Substantia nigra (tissue), 51 donors: ENCODE measurements at places on chromosomes 13 and 19.

DNA sequence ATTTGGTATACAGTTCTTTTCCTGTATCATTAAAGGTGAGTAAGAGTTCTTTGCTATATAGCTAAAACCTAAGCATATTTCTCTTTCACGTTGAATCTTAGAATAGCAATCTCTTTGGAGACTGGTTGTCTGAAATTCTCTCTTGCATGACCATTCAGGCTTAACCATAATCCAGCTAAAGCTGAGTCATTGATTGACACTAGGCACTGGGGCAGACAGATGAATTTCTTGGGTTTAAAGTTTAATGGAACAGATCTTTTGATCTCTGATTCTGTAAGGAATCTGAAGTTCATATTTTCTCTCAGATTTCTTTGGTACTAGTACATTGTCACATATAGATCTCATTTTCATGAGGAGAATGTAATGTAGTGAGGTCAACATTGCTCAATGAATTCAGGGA, 397.3 kb upstream of the MIR17HG start:
- no peak for DNase-seq

DNA sequence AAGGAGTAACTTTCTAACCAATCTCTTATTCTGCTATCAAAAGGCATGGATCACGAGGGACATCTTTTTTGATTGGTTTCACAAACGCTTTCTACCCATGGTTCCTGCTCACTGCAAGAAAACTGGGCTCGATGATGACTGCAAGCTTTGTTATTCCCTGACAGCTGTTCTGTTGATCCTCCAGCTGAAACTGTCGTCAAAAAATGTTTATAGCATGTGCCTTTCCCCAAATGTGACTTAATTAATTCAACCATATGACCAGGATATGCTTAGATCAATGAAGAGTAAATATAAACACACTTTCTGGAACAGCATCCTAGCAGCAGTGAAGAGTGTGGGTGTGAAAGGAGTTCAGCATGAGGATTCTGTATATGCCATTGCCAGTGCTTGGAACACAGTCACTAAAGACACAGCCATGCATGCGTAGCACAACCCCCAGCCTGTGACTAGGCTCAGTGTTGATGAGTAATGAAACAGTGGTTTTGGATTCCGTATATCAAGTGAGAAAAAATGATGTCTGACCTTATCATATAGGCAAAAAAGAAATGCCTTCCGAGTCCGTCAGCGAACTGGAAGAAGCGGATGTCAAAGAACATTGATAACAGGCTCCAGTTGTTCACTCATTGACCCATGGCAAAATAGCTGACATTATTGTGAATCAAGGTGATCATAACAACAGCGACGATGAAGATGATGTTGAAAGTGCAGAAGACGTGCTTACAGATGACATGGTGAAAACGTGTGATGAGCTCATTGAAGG, 347.4 kb downstream of the FGF9 start:
- no peak for DNase-seq

DNA sequence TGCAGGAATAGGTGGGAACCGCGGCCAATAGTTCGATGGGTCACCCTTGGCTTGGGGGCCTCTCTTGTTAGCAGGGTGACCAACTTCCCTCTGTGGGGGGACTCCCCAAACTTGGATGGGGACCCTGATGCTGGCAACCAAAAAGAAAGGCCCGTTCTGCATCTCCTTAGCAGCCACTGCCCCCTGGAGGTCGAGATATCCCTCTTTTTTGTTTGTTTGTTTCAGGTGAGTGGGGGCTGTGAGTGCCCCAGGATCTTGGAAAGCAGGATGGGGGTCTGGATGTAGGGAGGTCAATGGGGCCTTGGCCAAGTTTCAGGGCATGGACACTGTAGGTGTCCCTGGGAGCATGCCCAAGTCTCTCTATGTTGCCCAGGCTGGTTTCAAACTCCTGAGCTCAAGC, 7.7 kb upstream of the CRTC1 start:
- DNase-seq: no peak

DNA sequence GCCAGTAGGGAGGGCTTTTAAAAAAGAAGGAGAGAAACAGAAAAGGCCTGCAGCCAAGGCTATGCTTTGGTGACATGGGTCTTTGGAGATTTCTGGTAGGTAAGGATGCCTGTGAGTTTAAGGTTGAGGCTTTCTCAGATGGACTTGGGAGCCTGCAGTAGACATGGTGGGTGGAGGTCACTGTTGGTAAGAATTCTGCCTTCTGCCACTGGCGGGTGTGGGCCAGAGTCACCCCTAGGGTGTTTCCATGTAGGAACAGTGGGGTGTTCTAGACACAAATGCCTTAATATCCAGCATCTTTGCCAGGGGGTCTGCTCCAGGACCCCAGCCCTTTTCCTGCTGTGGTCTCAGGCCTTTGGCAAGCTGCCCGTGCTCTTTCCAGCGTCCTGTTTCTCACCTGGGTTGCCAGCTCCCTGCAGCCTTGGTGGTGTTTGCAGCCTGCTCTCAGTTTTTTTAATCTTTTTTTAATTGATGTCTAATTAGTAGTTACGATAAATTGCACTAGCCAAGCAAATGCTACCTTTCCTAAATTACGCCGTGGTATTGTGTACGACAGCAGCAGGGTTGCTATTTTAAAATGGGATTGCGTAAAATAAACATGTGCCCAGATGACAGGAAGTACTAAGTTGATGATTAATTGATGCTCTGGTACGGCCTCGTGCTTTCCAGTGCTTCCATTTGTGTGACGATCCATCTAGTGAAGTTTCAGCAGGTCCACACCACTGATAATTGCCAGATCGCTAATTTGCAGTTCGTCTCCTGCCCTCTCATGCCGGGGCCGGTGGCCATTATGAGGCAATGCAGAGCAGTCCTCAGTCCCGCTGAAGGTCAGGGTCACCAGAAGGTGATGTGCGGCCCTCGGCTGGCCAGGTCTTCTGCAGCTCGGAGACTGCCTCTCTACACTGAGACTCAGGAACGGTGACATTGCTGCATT, 35.3 kb upstream of the NPAS1 start:
- DNase-seq: no peak

- DNase-seq: no peak
Measured at GRCh38 chr19:34734537-34735103, 577 bp downstream of the ZNF181 start.

GRCh38 chr13:36526897-36527296, 94.6 kb downstream of the CCNA1 start:
- no peak for DNase-seq

GRCh38 chr13:94196413-94196812, 283.1 kb downstream of the DCT start:
- DNase-seq: no peak

DNA sequence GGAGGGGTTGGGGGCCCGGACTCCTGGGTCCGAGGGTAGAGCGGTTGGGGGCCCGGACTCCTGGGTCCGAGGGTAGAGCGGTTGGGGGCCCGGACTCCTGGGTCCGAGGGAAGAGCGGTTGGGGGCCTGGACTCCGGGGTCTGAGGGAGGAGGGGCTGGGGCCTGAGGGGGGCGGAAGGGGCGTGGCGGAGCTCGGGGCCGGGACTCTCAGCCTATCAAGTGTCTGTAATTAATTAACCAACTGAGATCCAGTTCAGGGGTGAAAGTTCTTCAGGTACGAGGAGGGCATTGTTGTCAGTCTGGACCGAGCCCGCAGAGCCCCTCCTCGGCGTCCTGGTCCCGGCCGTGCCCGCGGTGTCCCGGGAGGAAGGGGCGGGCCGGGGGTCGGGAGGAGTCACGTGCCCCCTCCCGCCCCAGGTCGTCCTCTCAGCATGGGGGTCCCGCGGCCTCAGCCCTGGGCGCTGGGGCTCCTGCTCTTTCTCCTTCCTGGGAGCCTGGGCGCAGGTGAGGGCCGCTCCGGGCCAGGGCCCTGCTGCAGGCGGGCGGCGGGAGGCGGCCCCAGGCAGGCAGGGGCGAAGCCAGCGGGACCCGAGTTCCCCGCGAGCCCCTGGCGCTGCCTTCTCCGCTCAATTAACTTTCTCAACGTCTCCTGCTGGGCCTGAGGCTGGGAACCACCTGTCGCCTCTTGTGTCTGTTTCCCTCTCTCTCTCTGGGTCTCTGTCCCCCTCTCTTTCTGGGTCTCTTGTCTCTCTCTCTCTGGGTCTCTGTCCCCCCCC, 697 bp downstream of the FCGRT start:
- no peak for DNase-seq

DNA sequence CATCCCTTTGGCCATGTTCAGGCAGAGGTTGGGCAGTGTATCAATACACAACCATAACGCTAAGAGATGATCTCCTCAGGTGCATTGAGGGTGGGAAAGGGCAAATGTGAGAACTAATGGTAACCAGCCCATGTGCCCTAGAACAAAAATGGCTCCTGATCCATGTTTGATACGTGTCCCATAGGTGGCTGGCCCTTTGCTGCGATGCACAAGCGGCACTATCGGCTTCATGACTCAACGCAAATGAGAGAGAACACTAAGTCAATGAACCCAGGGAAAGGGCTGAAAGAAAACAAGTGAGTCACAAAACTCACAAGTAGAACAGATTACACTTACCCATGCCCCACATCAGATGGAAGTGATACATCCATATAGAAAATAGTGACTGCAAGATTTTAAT, 201.7 kb downstream of the ABCC4 start:
- no peak for DNase-seq

DNA sequence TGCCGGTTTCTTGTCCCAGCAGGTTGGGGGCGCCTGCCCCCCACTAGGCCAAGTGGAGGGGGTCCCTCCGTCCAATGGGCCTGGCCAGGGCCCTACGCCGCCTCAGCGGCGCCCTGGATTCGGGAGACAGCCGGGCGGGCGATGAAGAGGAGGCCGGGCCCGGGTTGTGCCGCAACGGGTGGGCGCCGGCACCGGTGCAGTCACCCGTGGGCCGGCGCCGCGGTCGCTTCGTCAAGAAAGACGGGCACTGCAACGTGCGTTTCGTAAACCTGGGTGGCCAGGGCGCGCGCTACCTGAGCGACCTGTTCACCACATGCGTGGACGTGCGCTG, 6.2 kb downstream of the KCNJ14 start:
- no peak for DNase-seq

DNA sequence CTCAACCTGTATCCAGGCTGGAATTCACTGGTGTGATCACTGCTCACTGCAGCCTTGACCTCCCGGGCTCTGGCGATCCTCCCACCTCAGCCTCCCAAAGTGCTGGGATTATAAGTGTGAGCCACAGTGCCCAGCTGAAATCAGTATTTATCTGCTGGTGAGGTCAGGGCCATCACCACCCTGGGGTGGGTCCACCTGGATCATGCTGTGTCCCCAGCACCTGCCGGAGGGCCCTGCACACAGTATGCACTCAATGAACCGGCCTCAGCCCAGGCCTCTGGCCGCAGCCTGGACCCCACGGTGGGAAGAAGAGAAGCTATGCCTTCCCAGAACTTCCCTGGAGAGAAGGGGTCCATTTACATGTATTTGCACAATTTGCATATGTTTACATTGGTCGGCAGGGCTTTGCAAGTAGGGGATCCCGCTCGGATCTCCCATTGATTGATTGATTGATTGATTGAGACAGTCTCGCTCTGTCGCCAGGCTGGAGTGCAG, 2.6 kb upstream of the SLC5A5 start:
- no peak for DNase-seq

- DNase-seq: no peak
Measured at GRCh38 chr19:54431255-54431838, 16.1 kb downstream of the TTYH1 start.

DNA sequence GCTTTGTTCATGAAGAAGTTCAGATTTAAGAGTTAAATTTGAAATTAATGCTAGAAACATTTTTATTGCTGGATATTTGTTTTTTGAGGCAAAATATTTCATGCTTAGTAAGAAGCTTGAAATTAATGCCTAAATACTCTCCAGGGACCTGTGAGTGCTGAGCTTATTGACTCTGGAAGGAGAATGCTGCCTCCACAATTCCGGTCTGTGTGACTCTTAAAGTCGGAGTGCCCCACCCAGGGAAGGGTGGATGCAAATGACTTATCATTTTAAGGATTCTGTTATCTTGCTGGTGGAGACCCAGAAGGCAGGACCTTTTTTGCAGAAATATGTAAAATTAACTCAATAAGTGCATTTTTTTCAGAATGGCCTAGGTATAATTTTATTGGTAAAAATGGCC, 143.8 kb upstream of the RXFP2 start:
- no peak for DNase-seq

DNA sequence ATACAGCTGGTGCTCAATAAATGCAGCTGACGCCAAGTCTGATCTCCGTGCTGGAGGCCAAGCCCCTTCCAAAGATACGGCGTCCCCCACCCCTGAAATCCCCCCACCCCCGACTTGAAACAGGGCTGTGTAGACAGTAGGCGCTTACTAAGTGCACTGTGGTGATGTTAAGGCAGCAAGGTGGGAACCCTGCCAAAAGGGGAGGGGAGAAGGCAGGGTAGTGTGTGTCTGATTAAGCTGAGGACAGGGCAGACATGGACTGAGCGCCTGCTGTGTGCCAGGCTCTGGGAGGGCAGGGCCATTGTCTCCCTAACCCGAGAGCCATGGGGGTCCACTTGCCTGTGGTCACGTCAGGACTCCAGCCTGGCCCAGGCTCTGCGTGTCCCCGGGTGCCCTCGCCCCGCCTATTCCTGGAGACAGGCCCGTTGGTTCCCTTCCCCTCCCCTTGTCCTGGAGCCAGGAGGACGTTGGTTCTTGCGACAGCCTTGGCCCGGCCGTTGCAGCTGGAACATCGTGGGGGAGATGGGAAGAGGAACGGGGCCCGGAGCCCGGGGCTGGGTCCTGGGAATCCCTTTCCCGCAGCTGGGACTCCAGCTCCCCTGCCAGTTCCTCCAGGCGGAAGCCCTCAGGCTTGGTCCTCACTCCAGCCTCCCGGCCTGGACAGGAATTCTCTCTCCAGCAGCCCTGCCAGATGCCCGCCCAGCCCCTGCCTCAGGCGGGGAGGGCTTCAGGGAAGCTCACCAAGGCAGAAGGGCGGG, 1.7 kb upstream of the ELANE start:
- DNase-seq: no peak

- no peak for DNase-seq
Measured at GRCh38 chr13:40192858-40193257, 473.6 kb downstream of the FOXO1 start.

GRCh38 chr13:94987081-94987480, 274.7 kb upstream of the SOX21 start:
- DNase-seq: no peak

- DNase-seq: no peak
Measured at GRCh38 chr19:3668331-3669081, 31.8 kb downstream of the PIP5K1C start.

- peak; percentile 28 for DNase-seq
Measured at GRCh38 chr19:29662604-29663404, 2.5 kb upstream of the PLEKHF1 start.

DNA sequence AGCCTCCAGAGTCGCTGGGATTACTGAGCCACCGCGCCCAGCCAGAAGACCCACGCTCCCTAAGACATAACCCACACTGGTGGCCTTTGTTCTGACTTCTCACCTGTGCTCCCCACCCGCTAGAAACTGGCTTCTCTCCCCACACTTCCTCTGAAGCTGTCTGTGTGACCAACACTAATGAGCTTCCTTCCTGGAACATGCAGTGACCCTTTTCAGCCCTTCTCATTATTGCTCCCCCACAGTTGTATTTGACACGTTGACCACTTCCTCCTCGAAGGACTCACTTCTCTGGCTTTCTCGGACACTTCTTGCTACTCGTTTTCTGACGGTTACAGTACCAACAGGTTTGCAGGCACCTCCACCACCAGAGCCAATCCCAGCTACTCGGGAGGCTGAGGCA, 10.9 kb downstream of the NCR1 start:
- no peak for DNase-seq

- no peak for DNase-seq
Measured at GRCh38 chr13:26262156-26262555, 8.2 kb downstream of the CDK8 start.
